Smooth muscle cell of the coronary artery (primary cell): ENCODE measurements at places on chromosomes 5 and 9. TPM values are rescaled to one million over a fixed set of nuclear protein-coding genes. Genes with fewer than 3 reads are reported as not detected.

CTSV gene
- total RNA-seq: 0.12 and 1.9 TPM in 2 replicates

F12 gene
- 0.12 and 0.90 TPM in 2 replicates for total RNA-seq

SPTAN1 gene
- 399 and 455 TPM in 2 replicates for total RNA-seq

RNF145 gene
- total RNA-seq: 37.7 and 46.7 TPM in 2 replicates

GEMIN5 gene
- 8.1 and 11.2 TPM in 2 replicates for total RNA-seq

DEPDC1B gene
- total RNA-seq: 0.70 and 3.0 TPM in 2 replicates

ANKRD20A1 gene
- total RNA-seq: 1.1 TPM in 1 of 2 replicates, not detected in the other

BSPRY gene
- total RNA-seq: not detected in 2 replicates

MEF2C gene
- total RNA-seq: 27.2 and 27.3 TPM in 2 replicates

PCDHGA12 gene
- total RNA-seq: 5.8 and 9.9 TPM in 2 replicates

GMCL2 gene
- not detected in 2 replicates for total RNA-seq

TAS2R1 gene
- not detected in 2 replicates for total RNA-seq

IFNA2 gene
- not detected in 2 replicates for total RNA-seq

SPATA31A1 gene
- not detected in 2 replicates for total RNA-seq

TAF9 gene
- total RNA-seq: 51.8 and 83.4 TPM in 2 replicates

FRMD3 gene
- total RNA-seq: 0.94 and 5.3 TPM in 2 replicates

RMRP gene
- total RNA-seq: 21,628 and 54,922 TPM in 2 replicates

DPYSL3 gene
- total RNA-seq: 68.8 and 566 TPM in 2 replicates

IL13 gene
- total RNA-seq: not detected in 2 replicates

BHMT2 gene
- total RNA-seq: 0.38 and 3.3 TPM in 2 replicates

INIP gene
- 13.1 and 16.0 TPM in 2 replicates for total RNA-seq

NEUROG1 gene
- total RNA-seq: not detected in 2 replicates

IFNA13 gene
- total RNA-seq: not detected in 2 replicates

TMEM252 gene
- not detected in 2 replicates for total RNA-seq

SH2D3C gene
- total RNA-seq: 0.08 and 0.94 TPM in 2 replicates

BARX1 gene
- not detected in 2 replicates for total RNA-seq

ARHGEF28 gene
- total RNA-seq: 4.3 and 26.2 TPM in 2 replicates

MEGF10 gene
- total RNA-seq: under 0.01 TPM in 2 replicates

NR5A1 gene
- total RNA-seq: not detected in 2 replicates

PCDHAC2 gene
- 0.15 and 2.3 TPM in 2 replicates for total RNA-seq

ISOC1 gene
- 6.9 and 15.9 TPM in 2 replicates for total RNA-seq

FOXI1 gene
- not detected in 2 replicates for total RNA-seq

CXCL14 gene
- 0.94 TPM in 1 of 2 replicates, not detected in the other for total RNA-seq

C5orf58 gene
- not detected in 2 replicates for total RNA-seq

ENTPD2 gene
- not detected in 2 replicates for total RNA-seq

BTNL9 gene
- total RNA-seq: not detected in 2 replicates

FBP2 gene
- not detected in 2 replicates for total RNA-seq

PCDHB5 gene
- total RNA-seq: 2.3 and 3.7 TPM in 2 replicates

PLAC8L1 gene
- total RNA-seq: not detected in 2 replicates

IFNB1 gene
- total RNA-seq: not detected in 2 replicates

RXRA gene
- 7.1 and 27.0 TPM in 2 replicates for total RNA-seq

IL9 gene
- total RNA-seq: not detected in 2 replicates

GPR150 gene
- total RNA-seq: 0.45 TPM in 1 of 2 replicates, not detected in the other

NUDT12 gene
- total RNA-seq: 7.3 and 10.3 TPM in 2 replicates

OTP gene
- total RNA-seq: not detected in 2 replicates

RC3H2 gene
- 33.3 and 38.3 TPM in 2 replicates for total RNA-seq

FRRS1L gene
- under 0.01 and 0.94 TPM in 2 replicates for total RNA-seq

NTRK2 gene
- total RNA-seq: 0.38 and 25.4 TPM in 2 replicates

BNC2 gene
- total RNA-seq: 11.0 and 29.6 TPM in 2 replicates

UGT3A1 gene
- not detected in 2 replicates for total RNA-seq

IFNK gene
- not detected in 2 replicates for total RNA-seq

SHISAL2B gene
- total RNA-seq: not detected in 2 replicates

SERF1A gene
- total RNA-seq: 1.6 TPM in 2 replicates

ADAMTSL1 gene
- 14.5 and 51.2 TPM in 2 replicates for total RNA-seq

EQTN gene
- not detected in 2 replicates for total RNA-seq

ZNF883 gene
- total RNA-seq: 2.6 and 4.0 TPM in 2 replicates

SPATA31D4 gene
- not detected in 2 replicates for total RNA-seq

AK1 gene
- 53.7 and 86.7 TPM in 2 replicates for total RNA-seq
